Iris pigment epithelial cell (primary cell): ENCODE measurements at places on chromosomes 3 and 15.

GRCh38 chr15:89845305-89845893, 30.7 kb upstream of the ANPEP start:
- peak; percentile 95 for DNase-seq

GRCh38 chr15:77622934-77623754, 9.6 kb downstream of the LINGO1 start:
- no peak for DNase-seq

- DNase-seq = no peak
These were observed 41.6 kb upstream of the TASOR start for GRCh38 chr3:56724676-56725075.

GRCh38 chr15:75720787-75721479, 8.3 kb upstream of the CSPG4 start:
- DNase-seq = no peak

DNA sequence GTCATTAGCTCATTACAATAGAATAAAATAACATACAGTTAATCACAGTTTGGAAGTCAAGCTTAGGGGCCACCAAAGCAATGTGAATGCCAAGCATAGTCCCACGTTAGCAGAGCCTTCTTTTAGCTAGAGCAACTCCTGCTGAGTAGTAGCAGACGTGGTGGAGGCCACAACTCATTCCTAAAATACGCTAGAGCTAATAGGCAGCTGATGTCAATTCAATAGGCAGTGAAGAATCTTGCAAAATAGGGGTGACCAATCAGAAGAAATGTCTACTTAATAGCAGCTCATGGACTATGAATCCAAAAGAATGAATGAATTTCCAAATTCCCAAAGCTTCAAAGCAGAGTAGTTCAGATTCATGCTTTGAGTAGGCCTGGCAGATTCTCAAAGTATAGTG, 292.9 kb upstream of the RORA start:
- no peak for DNase-seq
